ENCODE measurements at places on chromosomes 7 and 10.

- DNase-seq = peak; percentile 75
Measured at GRCh38 chr7:16420649-16421332, 547 bp downstream of the CRPPA start.

DNA sequence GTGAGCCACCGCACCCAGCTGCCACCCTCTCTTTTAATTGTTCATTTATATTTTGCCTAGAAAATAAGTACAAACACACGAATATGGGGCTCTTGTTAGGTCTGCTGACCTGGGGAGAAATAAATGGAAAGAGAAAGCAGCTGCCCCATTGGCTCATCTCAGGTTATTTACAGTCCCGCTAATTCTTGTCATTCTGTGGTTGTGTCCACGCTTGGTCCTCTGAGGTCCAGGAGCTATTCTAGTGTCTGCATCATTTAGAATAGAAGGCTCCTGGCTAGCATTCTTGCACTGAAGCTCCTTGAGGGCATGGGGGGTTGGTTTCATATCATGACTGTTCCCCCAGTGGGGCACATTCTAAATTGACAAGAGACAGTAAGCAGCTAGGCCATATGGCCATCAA is 128.5 kb downstream of the TACC2 start:
- DNase-seq = no peak

DNA sequence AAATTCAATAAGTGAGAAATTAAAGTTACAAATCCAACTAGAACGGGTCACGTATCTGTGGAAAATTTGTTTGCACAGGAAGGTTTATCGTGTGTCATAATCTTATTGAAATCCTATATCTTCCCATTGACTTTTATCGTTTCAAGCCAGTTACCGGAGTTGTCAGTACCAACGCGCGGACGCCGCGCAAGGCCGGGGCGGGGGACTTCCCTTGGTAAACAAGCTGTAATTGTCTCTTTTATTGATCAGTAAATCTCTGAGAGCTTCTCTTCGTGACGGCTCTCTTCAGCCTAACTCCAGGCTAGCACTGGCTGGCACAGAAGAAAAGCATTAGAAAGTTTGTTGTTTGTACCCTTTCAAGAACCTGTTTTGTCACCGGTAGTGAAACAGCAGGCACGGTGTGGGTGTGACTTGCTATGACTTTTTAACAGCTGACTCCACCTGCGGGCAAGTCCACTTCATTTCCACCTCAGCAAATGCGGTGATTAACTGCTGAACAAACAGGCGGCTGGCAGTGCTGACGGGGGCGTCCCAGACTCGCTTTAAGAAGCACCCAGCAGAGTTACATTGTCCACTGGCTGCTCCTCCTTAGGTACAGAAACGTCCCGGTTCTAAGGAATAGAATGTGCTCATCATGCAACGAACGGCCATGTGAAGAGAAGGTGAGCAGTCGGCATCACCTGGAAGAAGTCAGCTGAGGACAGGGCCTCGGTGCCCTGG is 215.8 kb downstream of the MAD1L1 start:
- no peak for DNase-seq

DNA sequence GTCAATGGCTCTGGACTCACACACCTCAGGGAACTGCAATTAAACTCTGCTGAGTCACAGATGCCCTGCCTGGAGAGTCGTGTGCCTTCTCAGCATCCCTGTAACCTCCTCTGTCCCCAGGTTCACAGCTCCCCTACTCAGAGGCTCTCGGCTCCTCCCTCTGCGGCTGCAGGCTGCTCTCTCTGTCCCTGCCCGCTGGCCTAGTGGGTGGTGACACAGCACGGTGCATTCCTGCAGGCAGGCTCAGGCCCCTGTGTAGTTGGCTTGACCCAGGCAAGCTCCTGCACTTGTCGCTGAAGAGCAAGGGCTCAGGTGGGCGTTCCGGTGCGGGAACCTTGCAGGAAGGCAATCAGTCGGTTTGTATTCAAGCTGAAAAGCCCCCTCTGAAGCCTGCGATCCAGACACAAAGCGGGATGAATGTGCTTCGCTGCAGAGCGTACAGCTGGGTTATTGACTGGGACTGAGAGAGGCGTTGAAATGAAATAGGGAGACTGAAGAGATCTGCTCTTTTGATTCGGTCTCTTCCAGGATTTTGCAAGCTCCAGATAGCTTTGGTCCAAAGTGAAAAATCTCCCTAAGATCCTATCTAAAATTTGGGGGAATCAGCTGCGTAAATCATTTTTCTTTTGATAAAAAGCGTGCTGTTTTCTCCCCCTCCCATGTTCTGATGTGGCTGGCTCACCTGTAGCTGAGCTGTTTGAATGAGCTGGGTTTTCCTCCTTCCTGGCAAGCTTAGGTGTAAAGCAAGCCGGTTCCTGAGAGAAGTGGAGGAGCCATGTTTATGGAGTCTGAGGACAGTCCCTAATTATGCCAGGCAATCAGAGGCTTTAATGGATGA is 208.7 kb upstream of the PHYHIPL start:
- DNase-seq = no peak

DNA sequence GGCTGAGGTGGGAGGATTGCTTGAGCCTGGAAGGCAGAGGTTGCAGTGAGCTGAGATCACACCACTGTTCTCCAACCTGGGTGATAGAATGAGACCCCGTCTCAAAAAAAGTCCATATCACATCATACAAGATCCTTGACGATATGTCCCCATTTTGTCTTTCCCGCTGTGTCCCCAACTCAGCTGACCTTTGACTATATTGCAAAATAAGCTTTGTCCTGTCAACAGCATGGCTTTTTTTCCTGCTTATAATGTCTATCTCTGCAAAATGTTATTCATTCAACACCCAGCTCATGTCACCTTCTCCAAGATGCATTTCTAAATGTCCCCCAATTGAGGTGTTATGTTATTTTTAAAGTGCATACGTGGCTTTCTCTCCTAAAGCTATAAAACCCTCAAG is 136.0 kb upstream of the KAT6B start:
- DNase-seq = no peak

GRCh38 chr7:112129655-112130323 is 76.4 kb downstream of the DOCK4 start:
- peak; percentile 31 for DNase-seq

DNA sequence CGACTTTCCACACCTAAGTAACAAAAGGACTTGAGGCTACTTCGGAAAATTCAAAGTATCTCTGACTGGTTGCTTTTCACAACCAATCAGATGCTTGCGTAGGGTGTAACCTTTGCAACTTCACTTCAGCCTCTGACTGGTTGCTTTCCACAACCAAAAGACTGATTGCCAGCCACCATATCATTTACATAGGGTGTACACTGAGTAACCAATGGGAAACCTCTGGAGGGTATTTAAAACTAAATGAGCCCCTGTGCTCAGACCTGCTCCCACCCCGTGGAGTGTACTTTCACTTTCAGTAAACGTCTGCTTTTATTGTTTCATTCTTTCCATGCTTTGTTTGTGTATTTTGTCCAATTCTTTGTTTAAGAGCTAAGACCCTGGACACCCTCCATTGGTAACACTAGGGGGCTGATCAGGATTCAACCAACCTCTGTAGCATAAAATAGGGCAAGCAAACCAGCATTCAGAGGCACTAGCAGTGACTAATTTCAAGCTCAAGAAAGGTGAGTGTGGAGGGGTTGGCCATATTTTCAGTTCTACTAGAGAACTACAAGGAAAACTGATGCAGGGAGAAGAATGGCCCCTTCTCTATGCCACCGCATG is 390.8 kb downstream of the POM121L12 start:
- no peak for DNase-seq

- no peak for DNase-seq
Measured at GRCh38 chr10:89836840-89837164, 135.4 kb downstream of the KIF20B start.

DNA sequence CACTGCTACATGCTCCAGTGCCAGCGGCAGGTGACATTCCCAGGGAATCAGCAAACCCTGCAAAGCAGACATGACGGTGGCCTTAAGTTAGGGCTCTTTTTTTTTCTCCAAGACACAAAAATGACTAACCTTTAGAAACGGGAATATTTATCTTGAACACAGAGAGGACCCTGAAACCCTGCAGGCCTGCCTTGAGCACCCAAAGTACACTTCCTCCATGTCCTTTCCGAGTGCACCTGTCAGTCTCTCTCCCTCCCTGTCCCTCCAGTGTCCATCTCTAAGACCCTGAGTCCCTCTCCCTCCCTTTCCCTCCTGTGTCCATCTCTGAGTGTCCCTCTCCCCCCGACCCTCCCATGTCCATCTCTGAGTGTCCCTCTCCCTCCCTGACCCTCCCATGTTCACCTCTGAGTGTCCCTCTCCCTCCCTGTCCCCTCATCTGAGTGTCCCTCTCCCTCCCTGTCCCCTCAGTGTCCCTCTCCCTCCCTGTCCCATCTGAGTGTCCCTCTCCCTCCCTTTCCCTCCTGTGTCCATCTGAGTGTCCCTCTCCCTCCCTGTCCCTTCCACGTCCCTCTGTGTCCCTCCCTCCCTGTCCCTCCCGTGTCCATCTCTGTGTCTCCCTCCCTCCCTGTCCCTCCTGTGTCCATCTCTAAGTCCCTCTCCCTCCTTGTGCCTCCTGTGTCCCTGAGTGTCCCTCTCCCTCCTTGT is 51.2 kb upstream of the CAMK2B start:
- no peak for DNase-seq

- DNase-seq = no peak
Measured at GRCh38 chr7:27967639-27968038, 213.0 kb downstream of the JAZF1 start.

DNA sequence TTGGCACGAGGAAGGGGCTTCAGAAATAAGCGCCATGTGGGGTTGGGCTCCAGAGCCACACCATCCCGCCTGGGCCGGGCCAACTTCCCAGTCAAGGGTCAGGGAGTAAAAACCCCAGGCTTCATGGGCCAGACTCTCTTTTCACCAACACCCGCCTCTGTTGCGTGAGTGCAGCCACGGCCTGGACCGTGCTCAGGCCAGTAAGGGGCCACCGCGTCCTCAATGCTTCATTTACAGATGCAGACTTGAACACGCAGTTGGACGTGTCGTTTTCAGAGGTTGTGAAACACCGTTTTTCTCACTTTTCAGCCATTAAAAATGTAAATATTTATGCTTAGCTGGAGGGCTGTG is 161.0 kb downstream of the WDR37 start:
- DNase-seq = no peak

DNA sequence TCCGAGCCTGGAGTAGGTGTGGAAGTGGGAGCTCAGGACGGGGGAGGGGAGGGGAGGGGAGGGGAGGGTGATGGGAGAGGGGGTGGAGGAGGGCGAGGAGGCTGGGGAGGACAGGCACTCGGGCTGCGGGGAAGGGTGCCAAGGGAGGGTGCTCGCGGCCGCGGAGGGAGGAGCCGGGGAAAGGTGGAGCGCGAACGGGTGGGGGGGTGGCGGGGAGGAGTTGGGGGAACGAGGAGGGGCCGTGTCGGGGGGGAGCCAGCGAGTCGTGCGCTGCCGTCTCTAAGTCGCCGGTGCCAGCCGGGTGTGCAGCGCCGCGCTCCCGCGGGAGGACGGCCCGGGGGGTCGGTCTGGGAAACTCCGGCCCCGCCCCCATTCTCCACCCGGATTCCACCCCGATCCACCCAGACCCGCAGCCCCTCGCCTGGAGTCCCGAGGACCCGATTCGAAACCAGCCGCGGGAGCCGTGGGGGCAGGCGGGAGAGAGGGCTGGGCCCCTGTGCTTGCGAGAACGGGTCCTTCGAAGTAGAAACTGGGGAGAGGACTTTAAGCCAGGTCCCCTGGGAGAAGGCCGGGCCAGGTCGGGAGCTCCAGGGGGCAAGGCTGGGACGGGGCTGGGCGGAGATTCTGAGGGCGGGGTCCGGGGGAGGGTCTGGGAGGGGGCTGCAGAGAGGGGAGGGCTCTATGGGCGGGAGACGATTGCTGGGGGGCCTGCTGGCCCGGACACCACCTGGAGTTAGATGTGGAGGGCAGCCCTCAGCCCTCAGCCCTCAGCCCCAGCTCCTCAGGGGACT is at the start of gene ZNF467:
Gene ZNF467 (minus strand): TSS at position 143 of the 791 bp plus-strand sequence. CDS start 2,556 bp downstream, outside the sequence.
- peak; percentile 46 for DNase-seq

DNA sequence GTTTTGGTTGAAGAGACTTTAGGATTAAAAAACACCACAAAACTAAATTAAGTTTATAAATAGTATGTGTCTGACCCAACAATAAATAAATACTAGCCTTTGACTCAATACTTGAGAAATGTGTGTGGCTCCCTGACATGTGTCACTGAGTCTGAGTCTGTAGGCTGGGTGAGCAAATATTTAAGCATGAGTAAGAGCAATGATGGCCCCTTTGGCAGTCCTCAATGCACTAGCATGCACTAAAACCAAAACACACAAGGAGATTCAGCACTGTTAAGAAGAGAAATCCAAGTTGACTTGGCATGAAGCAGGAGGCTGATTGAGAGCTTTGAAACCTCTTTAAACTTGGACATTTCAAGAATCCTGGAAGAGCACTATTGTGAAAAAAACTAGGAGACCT is 37.1 kb downstream of the CCDC71L start:
- no peak for DNase-seq

DNA sequence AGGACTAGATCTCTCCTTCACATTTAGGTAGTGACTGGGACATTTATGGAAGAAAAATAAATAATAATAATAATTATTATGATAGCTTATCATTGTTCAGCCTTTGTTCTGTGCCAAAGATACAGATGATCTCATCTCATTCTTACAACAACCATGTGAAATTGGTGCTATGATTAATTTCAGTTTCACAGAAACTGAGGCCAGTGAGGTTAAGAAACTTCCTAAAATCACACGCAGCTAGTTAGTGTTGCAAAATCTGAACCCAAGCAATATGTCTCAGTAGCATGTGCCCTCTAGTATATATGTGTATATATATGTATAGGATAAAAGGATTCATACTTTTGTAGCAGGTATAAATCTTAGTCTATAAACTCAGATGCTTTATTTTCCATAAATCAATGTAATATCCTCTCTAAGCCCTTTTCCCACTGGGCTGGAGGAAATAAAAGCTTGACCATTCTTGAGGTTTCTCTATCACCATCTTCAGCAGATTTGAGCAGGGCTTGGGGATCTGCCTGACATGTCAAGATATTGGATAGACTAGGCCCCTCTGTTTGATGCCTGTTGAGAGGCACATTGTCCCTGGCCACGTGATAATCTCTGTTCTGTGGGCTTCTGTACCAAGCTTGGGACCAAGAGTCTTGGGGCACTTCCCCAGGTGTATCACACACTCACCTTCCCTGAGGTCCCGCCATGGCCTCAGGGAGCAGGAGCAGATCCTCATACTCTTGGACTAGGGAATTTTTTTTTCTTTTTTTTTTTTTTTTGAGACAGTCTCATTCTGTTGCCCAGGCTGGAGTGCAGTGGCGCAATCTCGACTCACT is 172.6 kb upstream of the NRP1 start:
- no peak for DNase-seq

DNA sequence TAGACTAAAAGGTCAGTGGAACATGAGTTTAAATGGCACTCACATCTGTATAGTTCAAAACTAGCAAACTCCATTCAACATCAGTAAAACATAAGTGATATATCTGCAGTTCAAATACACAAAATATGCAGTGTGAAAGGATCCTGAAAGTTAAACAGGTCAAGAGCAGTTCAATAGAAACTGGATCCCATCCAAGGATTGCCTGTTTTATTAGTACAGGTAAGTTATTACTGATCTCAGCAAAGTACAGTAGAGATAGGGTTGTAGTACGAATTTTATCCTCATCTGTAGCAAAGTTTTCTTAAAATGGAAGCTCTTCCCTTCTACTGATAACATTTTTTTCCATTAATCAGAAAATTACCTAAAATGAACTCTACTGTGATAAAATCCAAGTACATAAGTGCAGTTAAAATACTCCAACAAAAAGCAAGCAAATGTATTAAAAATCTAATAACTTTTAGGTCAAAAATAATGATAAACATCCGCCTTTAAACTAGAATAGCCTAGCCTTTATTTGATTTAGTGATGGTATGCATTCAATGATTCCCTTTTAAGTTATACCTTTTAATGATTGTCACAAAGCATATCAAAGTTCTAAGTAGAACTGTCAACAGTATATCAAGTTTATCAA is 2.2 kb downstream of the ZNF800 start:
- no peak for DNase-seq
